ENCODE measurements at places on chromosomes 11 and 22.
A peak's percentile ranks its signal among the peaks of the same experiment; 100 is the strongest.

- no peak for DNase-seq
These were observed 31.4 kb downstream of the ARAP1 start for GRCh38 chr11:72720784-72721183.

GRCh38 chr11:120031156-120031555 is 106.8 kb downstream of the TRIM29 start:
- DNase-seq, result no peak

DNA sequence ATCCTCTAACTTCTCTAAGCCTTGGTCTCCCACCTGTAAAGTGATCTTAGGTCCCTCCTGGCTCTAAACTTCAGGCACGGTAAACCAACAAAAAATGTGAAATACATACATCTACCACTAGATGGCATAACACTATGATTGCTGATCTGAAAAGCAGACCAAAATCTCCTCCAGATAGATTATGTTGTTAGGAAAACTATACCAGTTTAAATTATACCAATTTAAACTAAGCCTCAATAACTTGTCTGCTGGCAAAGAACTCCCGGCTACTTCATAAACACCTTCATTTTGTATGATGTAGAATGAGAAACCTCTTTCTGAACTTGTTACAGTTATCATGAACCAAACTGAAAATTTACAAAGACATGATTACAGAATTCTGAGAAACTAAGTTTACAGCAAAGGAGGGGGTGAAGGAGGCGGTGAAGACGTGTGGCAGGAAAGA is 85.9 kb downstream of the SBF2 start:
- DNase-seq, result no peak

- no peak for DNase-seq
These were observed 14.4 kb downstream of the PRSS23 start for GRCh38 chr11:86814775-86815174.

DNA sequence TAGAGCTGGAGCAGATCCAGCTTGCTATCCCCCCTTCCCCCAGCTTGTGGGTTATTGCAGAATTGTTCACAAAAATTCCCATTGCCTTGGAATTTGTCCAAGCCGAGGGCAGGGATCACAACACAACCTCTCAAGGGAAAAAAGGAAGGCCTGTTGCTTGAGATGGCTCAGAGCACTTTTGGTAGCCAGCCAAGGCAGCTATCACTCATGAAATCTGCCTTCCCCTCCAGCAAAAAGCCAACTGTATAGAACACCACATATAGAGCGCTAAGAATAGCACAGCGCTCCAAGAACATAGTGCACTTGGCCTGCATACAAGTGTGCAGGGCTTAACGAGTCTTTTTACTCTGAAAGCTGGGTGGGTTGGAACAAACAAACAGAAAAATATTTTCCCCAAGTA is 46.2 kb downstream of the FAM83F start:
- peak; percentile 71 for DNase-seq

DNA sequence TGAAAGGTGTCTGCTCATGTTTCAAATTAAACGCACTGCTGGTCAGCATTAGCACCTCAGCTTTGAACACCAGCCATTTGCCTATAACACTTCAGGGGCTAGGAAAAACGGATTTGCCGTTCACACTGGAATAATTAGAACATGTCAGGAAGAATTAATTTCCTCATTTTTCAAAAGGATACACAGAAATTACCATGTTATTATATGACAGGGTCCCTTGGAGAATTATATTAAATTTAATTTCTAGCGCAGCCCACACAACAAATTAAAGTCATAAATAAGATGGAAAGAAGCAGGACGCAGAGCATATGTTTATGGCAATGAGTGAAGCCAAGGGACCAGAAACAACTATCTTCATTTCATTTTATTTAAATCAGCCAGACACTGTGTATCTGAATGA is 83.8 kb upstream of the SOX6 start:
- no peak for DNase-seq

DNA sequence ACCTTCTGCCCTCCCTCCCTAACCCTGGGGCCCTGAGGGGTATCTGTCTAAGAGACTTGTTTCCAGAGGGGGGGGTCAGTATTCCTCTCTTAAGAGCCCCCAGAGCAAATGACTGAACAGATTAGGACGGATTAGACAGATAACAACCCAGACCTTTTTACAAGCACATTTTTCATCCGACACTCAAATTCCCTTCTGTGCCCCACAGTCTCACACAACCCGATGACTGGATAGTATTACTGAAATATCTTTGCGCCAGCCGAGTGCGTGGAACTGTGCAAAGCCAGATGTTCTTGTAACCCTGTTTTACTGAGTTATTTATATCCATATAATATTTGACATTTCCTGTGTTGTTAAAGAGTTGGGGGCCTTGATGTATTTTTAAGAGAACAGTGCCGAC is 30.9 kb upstream of the FLI1 start:
- no peak for DNase-seq

DNA sequence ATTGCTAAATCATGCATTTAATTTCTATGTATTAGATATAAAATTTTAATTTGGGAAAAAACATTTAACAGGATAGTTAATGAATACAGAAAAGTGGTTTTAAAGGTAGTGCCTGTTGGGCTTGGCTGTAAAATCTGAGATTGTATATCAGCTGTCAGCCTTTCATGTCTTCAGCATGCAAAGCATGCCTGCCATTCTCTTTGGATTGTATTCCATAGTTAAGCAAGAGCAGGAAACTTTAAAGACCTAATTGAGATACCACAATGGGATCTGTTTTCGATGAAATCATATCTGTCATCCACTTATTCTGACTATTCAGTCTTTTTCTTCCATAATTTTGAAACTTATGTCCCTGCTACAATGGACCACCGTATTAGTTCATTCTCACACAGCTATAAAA is 451.0 kb upstream of the DDI1 start:
- DNase-seq, result no peak

- no peak for DNase-seq
These were observed 47.5 kb upstream of the E2F8 start for GRCh38 chr11:19288256-19288655.

GRCh38 chr11:106011481-106011880 is 10.6 kb downstream of the MSANTD4 start:
- no peak for DNase-seq

GRCh38 chr11:75562836-75563484 is 907 bp downstream of the SERPINH1 start:
- peak; percentile 30 for DNase-seq

GRCh38 chr11:41250408-41250935 is 209.0 kb downstream of the LRRC4C start:
- no peak for DNase-seq

GRCh38 chr11:90434858-90435257 is 212.0 kb upstream of the CHORDC1 start:
- no peak for DNase-seq

DNA sequence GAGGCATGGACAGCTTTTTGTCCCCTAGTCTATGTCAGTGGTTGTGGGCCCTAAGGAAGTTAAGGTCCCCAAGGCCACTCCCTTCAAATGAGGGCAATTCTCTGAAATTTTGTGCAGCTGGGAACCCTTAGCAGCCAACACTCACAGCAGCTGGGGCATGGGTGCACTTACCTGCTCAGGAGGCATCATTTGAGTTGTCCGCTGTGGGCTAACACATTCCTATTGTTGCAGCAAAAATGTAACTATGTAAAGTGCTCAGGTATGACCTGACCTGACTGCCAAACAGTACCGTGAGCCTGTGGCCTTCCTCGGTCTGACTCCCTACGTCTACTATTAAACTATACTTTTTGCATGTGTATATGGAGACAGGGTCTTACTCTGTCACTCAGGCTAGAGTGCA is 5.8 kb upstream of the MRTFA start:
- peak; percentile 48 for DNase-seq

GRCh38 chr11:8209208-8209807 is 40.5 kb upstream of the RIC3 start:
- peak; percentile 82 for DNase-seq

- DNase-seq, result no peak
These were observed 93.6 kb downstream of the CTTN start for GRCh38 chr11:70491696-70492472.

GRCh38 chr11:44083906-44084305 is 11.6 kb upstream of the EXT2 start:
- no peak for DNase-seq

DNA sequence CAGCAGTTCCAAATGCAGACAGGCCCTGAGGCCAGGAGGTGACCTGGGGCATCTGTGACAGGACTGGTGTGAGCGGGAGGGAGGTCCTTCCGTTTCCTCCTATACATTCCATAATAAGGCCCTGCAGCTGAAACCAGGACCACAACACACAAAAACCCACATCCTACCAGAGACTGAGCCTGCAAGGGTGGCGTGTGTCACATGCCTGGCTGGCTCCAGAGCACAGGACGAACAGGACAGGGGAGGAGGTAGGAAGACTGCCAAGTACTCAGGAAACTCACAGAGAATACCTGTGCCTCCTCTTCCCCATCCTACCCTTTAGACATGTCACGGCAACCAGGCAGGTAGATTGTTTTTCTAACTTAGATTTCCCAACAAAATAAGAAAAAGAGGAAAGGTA is 103.9 kb downstream of the ARL14EP start:
- no peak for DNase-seq

GRCh38 chr11:33132510-33132909 is 28.8 kb downstream of the CSTF3 start:
- no peak for DNase-seq

- no peak for DNase-seq
These were observed 86.0 kb downstream of the USP35 start for GRCh38 chr11:78274739-78275138.

DNA sequence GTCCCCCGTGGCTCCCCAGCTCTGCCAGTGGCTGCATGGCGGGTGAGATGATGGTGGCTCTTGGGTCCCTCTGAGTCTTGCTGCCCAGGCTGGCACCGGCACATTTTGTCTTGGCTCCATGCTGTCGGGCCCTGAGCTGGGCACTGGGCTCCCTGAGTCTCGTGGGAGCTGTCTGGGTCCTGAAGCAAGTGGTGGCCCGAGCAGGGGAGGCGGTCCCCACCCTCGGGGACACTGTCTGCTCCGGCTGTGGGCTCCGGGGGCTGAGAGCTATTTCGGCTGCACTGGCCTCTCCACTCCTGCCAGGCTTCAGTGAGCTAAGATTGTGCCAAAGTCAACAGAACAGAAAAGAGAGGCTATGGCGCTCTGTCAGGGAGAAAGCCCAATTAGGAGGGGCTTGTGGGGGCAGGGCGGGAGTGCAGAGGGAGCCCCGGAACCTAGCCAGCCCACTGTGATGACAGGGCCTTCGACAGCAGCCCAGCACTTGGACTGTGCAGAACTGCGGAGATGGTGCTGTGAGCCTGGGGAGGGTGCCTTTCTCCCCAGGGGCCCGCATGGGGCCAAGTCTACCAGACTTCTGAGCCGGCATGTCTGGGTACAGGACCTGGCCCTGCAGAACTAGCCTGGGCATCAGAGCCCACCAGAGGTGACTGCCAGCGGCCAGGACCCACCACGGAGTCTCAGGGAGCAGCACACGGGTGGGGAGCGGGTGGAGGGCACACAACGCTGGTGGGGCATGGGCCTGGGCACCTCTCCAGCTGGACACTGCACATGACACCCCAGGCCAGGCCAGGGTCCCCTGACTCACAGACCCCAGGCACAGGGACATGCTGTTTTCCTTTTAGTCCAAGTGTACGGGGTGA is 38.0 kb downstream of the RTN4R start:
- DNase-seq, result no peak

DNA sequence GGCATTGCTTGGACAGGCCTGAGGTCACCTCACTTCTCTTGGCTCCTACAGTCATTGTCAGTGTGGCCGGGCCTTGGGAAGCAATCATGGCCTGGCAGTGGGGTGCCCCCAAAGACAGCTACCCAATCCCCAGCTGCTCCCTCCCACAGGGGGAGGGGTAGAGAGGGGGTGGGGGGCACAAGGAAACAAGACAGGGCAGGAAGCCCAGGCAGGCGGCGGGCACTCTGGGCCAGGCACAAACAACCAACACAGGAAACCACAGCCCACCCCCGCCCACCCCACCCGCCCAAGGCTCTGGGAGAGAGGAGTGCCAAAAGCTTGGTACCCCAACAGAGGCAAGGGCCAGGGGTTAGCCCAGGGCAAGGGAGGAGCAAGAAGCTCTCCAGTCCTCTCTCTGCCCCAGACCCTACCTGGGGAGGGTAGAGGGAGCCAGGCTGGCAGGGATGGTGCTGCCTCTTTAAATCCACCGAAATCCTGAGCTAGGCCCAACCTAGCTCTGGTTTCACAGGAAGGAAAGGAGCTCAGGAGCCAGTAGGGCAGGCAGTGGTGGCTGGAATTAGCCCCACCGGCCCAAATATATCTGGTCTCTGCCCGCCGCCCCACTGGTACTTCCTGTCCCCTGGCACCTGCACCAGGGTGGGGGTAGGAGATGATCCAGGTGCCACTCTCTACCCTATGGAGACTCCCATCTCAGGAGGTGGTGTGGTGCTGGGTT is 12.2 kb downstream of the BCL9L start:
- no peak for DNase-seq

DNA sequence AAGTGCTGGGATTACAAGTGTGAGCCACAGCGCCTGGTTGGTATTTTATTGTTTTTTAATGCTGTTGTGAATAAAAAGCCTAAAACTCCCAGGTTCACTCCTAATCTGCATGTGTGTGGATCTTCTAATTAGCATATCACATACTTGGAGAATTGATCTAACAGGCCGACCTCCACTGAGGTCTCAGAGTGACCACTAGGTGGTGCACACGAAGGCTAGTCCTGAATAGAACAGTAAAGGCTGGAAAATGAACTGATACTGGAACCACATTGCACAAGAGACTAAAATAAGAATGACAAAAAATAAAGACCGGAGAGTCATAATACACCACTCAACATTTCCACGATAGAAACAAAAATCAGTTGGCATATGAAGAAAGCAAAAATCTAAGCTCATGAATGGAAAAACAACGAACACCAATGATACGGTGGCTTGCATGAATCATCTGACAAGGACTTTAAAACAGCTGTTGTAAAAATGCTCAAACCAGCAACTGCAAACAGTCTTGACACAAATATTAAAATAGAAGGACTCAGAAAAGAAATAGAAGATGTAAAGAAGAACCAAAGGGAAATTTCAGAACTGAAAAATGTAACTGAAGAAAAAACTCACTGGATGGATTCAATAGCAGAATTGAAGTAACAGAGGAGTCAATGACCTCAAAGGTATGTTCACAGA is 19.2 kb downstream of the PIM3 start:
- DNase-seq, result peak; percentile 50

DNA sequence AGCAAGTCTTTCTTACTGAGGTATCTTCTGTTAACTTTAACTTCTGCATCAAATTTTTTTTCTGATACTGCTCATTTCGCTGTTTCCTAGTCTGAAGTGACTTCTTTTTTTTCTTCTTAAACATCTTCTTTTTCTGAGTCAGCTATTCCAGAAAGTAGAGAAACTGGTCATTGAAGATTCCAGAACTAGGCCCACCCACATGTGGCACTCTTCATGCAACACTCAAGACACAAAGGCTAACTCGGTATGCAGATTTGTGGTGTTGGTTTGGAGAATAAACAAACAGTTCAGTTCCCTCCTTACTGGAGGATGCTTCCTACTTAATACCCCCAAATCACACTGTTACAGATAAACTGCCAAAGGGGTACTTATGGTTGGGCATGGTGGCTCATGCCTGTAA is 25.2 kb upstream of the MTCH2 start:
- DNase-seq, result no peak

GRCh38 chr11:79906164-79906563 is 465.3 kb upstream of the TENM4 start:
- no peak for DNase-seq

- DNase-seq, result peak; percentile 32
These were observed 8.5 kb downstream of the AMOTL1 start for GRCh38 chr11:94776351-94777321.
